ENCODE measurements at places on chromosomes 1 and 21. TPM values are rescaled to one million over a fixed set of nuclear protein-coding genes. Genes with fewer than 3 reads are reported as not detected.
A peak's percentile ranks its signal among the peaks of the same experiment; 100 is the strongest.

LRRC53 gene
- not detected for polyA plus RNA-seq

- no peak for DNase-seq
These were observed 5.1 kb upstream of the PIGV start for GRCh38 chr1:26782521-26783212.

ERICH3 gene
- 0.47 TPM for polyA plus RNA-seq

- no peak for DNase-seq
These were observed 3.7 kb downstream of the AKR7A3 start for GRCh38 chr1:19284881-19285280.

GRCh38 chr1:32890516-32891240, 4.4 kb downstream of the HPCA start:
- DNase-seq = no peak

PRAMEF1 gene
- not detected for polyA plus RNA-seq

MTMR11 gene
- polyA plus RNA-seq = 31.9 TPM

- no peak for DNase-seq
These were observed at the start of gene ADAMTSL4 for GRCh38 chr1:150548632-150549495. Gene ADAMTSL4 (plus strand): TSS chr1:150549408. CDS start chr1:150552289, 2,881 bp downstream.

KLHDC8A gene
- 1.5 TPM for polyA plus RNA-seq

COL11A1 gene
- 8.4 TPM for polyA plus RNA-seq

DNA sequence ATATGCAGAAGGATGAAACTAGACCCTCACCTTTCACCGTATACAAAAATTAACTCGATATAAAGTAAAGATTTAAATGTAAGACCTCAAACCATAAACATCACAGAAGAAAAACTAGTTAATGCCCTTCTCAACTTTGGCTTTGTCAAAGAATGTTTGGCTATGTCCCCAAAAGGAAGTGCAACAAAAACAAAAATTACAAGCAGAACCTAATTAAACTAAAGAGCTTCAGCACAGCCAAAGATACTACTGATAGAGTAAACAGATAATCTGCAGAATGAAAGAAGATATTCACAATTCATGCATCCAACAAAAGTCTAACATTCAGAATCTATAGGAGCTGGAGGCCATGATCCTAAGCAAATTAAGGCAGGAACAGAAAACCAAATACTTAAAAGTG, 824.6 kb upstream of the NEGR1 start:
- no peak for DNase-seq

FYB2 gene
- 0.77 TPM for polyA plus RNA-seq

DNA sequence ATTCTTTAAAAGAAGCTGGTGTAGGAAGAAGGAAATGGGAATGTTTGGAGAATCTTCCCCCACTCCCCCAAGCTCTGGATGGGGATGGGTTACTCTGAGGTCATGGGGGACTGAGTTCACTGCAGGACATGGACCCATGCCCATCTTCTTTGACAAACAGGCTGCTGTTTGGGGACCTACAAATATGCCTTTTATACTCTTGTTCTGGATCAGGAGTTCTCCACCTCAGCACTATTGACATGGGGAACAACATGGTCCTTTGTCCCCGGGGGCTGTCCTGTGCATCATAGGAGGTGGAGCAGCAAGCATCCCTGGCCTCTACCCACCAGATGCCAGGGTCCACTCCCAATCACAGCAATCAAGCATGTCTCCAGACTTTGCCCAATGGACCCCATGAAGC, 365.8 kb upstream of the C1orf174 start:
- DNase-seq = no peak

DNA sequence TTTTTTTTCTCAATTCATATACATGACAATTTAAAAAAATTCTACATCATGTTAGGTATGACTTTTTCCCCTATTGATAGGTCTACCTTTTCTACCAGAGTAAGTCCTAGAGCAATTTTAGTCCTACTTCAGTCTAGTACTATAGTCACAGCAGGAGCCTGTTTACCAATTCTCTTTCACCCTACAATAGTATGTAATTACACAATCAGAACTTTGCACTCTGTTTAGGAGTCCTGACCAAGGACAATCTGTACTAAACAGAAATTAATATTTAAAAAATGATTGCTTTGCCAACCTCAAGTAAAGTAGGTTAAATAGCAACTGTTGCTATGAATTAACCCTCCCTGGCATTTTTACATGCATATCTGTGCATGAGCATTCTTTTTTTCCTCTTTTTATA, 810 bp upstream of the CYP4A11 start:
- no peak for DNase-seq

APCS gene
- polyA plus RNA-seq = not detected

OR2L3 gene
- not detected for polyA plus RNA-seq

GRCh38 chr21:36322083-36322424, 2.1 kb downstream of the MORC3 start:
- no peak for DNase-seq

GRCh38 chr1:58045094-58045705, 501.3 kb downstream of the OMA1 start:
- no peak for DNase-seq

MYCL gene
- polyA plus RNA-seq = 11.5 TPM

DNA sequence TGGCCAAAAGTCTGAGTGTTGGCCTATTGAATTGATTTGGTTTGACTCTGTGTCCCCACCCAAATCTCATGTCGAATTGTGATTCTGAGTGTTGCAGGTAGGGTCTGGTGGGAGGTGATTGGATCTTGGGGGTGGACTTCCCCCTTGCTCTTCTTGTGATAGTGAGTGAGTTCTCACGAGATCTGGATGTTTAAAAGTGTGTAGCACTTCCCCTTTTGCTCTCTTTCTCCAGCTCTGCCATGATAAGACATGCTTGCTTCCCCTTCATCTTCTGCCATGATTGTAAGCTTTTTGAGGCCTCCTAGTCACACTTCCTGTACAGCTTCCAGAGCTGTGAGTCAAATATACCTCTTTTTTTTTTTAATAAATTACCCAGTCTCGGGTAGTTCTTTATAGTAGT, 297.1 kb upstream of the ZRANB2 start:
- no peak for DNase-seq

DNA sequence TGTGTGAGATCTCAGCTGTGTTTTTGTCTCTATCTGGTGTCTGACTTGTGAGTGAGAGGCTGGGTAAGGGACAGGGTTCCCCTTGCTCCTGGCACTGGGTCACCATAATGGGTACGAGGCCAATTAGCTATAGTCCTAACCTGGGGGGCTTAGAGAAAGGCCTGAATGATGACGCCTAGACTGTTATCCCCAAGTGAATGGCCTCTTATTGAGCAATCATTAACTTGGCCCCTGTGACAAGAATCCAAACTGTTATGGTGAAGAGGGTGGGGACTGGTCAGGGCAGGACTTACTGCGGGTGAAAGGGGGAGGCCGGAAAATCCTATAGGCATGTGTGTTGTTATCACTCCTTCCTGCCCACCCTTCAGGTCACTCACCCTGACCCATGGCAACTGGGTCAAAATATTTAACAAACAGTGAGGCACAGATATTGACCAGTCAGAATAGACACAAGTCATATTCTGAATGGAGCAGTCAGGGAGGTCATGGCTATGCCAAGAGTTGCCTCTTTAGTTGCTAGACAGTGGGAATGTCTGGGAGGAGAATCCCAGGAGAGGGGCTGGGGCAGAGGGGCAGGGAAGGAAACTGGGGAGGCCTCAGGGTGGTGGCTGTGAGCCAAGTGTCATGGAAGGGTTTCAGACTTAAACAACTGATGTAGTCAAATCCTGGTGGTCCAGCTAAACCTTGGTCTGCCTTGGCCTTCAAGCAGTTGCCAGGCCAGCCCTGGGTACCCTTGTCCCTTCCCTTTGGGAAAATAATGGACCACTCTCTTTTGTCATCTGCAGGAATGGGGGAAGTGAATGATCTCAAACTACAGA, 3.2 kb downstream of the NR0B2 start:
- no peak for DNase-seq

CELA3B gene
- polyA plus RNA-seq = 0.13 TPM

DNA sequence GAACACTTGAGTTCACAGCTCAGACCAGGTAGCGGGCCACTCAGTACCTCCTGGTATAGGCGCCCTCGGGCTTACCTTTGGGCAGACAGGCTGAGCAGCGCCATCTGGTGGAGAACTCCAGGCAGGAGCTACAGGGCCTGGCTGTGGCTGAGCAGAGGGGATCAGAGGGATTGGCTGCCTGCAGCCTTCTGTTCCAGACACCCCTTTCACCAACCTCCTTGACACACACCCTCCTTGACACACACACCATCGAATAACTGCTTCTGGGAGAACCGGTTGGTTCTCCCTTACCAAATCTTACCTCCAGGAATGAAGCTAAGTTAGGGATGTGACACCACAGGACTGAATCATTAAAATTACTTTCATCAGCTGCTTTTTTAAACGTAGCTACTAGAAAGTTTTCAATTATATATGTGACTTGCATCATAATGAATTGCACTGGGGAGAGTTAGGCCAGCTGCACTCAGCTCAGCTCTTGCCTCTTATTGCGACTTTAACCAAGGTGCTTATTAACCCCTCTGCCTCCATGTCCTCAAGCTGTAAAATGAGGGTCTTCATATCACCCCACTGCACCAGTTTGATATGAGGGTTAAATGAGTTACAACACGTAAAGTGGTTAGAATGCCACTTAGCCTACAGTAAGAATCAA, 6.6 kb downstream of the LIN28A start:
- peak; percentile 38 for DNase-seq

- no peak for DNase-seq
These were observed 22.6 kb downstream of the TFAP2E start for GRCh38 chr1:35595684-35596083.

GRCh38 chr1:214404571-214405213, 123.7 kb downstream of the SMYD2 start:
- DNase-seq = no peak

SEMA6C gene
- 24.3 TPM for polyA plus RNA-seq

GRCh38 chr1:209926045-209926444, 12.0 kb upstream of the SYT14 start:
- DNase-seq = no peak

DNA sequence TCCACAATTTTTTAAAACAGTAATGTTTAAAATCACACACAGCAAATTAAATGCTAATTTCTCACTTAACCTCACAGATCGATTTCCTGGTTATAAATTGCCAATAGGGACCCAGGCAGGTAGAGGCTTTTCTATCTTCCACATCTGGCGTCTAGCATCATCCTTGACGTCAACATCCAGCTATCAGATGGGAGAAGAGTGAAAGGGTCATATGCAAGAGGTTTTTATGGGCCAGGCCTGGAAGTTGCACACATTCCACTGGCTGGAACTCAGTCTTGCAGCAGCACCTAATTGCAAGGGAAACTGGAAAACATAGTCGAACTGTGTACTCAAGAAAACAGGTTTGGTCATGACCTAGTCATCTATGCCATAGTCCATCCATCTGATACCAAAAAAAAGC, 6.0 kb upstream of the EEIG2 start:
- DNase-seq = no peak

DNA sequence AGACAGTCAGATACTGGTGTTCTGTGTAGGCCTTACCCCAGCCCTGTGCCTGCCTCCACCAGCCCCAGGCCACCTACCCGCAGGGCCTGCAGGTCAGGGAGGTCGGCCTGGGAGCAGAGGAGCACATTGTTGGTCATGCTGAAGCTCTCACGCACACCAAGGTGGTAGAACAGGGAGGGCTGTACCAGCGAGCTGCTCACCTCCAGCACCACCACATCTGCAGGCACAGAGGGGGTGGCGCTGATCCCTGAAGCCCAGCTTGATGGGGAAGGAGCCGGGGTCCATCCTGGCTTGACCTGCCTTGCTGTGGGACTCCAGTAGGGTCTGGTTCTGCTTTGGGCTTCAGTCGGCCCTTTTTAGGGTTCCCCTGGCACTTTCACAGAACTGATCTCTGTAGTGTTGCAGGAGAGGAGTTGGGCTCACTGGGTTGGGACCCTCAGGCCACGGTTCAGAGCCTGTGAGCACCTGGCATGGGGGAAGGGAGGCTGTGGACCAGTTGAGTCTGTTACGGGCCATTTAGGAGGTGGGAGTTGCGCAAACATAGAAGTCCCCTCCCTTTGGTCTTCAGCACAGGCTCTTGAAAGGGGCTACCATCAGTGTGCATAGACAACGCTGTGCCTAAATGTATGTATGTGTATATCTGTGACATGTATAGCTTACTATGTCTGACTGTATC, 1.9 kb downstream of the MAP3K6 start:
- no peak for DNase-seq
